Heart left ventricle (tissue), 16 donors: ENCODE measurements at places on chromosomes 12 and 14. TPM values are rescaled to one million over a fixed set of nuclear protein-coding genes. Genes with fewer than 3 reads are reported as not detected.

GRCh38 chr12:120367924-120368788 is 808 bp downstream of the MSI1 start:
- no peak for DNase-seq

DNA sequence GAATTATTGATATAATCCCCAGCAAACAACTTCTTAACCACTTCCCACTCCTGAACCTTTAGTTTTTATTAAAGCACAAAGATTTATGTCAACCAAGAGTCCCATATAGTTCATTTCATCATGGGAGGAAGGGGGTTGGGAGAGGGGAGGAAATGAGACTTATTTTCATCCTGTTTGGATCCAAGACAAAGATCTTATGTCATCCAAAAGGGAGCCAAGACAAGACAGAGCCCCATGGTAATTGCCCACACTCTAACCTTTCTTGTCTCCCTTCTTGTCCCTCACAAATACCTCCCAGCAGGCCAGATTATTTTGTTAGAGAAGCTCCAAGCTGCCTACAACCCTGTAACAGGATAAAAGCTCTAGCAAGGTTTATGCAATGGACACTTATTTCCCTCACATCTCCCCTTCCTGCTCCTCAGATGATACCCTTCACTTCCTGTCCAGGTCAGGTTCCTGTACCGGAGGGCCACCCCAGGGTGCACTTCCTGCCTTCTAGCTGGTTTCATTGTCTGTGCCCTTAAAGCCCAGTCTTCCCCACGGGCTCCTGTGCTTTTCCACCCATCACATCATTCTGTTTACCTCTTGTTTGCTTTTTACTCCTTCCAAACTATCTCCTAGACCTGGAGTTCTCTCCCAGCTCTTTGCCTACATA is 123.7 kb upstream of the MDM1 start:
- DNase-seq: no peak

DNA sequence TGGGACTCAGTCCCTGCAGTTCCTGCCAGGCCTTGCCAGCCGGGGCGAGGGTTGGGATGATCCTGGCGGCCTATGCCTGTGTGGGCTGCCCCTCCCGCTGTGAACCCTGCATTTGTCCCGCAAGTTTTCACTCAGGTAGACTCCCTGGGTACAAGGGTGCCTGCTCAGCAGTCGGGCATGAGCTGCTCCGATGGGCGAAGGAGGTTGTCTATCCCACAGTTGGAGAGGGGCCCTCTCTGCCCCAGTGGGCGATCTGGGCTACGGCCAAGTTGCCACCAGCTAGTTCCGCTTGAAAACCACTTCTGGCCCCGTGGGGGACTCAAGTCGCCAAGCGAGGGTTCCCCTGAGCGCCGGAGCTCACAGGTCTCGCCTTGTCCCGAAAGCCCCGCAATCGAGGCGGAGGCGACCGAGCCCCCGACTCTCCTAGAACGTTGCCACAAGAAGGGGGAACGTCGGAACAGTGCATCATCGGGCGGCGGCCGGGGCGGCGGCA is 365 bp upstream of the TPI1 start:
- DNase-seq: no peak

GRCh38 chr12:94621662-94622359 is 28.5 kb downstream of the TMCC3 start:
- no peak for DNase-seq

- no peak for DNase-seq
Measured at GRCh38 chr12:1282670-1283315, 291.8 kb downstream of the ERC1 start.

DNA sequence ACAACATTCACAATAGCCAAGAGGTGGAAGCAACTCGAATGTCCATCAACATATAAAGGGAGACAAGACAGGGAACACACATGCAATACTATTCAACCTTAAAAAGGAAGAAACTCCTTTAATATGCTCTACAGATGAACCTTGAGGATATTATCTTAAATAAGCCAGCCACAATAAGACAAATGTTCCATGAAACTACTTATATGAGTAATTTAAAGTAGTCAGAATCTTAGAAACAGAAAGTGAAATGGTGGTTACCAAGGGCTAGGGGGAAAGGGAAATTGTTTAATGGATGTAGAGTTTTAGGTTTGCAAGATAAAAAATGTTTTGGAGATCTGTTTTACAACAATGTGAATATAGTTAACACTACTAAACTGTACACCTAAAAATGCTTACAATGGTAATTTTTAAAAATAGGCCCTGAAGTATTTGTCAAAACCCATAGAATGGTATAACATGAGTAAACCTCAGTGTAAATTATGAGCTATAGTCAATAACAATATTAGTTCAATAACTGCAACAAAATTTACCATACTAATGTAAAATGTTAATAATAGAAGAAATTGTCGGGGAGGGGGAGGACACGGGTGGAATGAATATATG is 71.1 kb downstream of the EGLN3 start:
- DNase-seq: no peak

DNA sequence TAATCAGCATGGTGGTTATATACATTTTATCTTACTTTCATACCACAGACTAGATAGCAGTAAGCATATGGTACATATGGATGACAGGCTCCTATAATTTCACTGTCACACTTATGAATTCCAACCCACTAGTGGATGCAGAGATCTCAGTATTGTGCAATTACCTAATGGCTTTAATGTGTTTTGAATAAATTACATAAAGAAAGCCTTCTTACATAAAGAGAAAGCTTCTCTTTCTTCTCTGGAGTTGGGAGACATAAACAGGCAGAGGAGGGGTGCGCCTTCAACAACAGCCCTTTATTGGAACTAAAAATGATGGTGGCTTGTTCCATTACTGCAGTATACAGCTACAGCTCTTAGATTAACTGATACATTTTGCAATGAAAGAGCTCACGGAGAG is 52.6 kb downstream of the SAV1 start:
- no peak for DNase-seq

GRCh38 chr14:101255765-101256125 is 305.6 kb upstream of the DIO3 start:
- no peak for DNase-seq

- DNase-seq: no peak
Measured at GRCh38 chr12:5417500-5417899, 14.4 kb upstream of the NTF3 start.

DNA sequence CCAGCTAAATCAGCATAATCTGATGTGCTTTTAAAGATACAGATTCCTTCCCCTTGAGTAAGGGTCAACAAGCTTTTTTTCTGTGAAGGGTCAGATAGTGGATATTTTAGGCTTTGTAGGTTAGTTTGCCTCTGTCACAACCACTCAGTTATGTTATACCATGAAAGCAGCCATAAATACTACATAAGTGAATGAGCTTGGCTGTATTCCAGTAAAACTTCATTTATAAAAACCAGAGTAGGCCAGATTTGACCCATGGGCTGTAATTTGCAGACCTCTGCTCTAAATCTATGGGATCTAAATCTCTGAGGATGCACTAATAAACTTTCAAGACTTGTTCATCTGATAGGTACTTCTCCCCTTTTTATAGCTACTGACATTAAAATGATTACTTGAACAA is 47.7 kb downstream of the LEMD3 start:
- no peak for DNase-seq

DNA sequence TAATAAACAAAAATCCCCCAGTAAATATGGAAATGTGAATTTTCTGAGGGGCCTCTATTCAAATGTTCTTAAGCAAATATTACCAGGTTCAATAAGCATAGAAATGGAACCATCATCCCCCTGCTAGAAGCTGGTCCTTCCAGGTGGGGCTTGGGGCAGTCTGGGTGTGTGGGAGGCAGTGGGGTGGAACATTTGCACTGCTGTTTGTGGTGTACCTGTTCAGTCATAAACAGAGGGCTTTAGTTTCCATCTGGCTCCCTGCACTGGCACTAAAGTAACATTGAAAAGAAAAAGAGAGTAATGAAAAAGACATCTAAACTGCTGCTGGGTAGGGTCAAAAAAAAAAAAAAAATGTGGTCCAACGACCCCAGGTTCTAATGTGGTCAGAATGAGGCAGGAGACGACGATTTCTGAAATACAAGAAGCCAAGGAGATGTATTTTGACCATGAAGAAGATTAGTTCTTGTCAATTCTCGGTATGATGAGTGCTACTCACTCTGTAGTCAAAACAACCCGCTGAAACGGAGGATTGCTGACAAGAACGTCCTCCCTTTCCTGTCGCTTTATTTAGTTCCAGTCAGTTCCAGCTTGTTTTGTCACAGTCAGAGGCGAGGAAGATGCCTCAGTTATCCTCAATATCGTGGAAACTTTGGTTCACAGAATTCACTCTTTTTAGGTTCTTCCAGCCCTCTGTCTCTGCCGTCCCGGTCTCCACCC is 44.2 kb upstream of the MANSC4 start:
- DNase-seq: no peak

- DNase-seq: no peak
Measured at GRCh38 chr12:50297996-50298395, 14.7 kb upstream of the LIMA1 start.

DNA sequence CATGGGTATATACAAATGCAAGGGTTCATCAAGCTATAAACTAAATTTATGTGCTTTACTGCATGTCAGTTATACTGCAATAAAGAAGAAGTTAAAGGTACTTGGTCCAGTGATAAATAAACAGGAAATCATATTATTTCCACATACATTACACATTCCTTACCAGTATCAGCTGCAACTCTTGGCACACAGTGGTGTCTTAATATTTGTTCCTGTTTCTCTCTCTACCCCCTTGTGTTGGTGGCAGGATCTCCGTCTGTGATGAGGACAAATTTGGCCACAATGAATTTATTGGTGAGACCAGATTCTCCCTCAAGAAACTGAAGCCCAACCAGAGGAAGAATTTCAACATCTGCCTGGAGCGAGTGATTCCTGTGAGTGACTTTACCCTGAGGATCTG is 19.2 kb upstream of the OAS1 start:
- DNase-seq: no peak

GRCh38 chr14:76136476-76137110 is 15.1 kb upstream of the GPATCH2L start:
- DNase-seq: no peak

- no peak for DNase-seq
Measured at GRCh38 chr14:59832653-59833294, 37.8 kb downstream of the RTN1 start.

GRCh38 chr12:131919366-131920156 is 9.5 kb upstream of the PUS1 start:
- DNase-seq: peak; percentile 59

- DNase-seq: peak; percentile 93
Measured at GRCh38 chr12:109998904-109999648, at the start of gene ANKRD13A. Gene ANKRD13A, plus strand, starts transcription at chr12:109999430. Its CDS starts 259 bp downstream, at chr12:109999689.

DNA sequence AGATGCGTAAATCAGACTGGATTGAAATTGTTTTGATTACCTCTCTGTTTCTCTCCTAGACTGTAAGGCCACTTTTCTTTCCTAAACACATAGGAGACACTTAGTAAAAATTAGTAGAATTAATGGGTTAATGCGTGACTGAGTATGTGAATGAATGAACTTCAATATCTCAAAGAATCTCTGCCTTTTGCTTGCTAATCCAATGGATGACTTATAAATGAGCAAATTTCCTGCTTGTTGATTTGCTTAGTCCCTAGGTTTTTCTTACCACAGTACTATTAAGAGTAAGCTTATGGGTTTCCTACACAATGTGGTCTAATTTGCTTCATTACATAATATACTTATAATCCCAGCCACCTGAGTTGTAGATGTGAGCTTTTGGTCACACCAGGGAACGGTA is 164.1 kb downstream of the SRGAP1 start:
- DNase-seq: no peak

DNA sequence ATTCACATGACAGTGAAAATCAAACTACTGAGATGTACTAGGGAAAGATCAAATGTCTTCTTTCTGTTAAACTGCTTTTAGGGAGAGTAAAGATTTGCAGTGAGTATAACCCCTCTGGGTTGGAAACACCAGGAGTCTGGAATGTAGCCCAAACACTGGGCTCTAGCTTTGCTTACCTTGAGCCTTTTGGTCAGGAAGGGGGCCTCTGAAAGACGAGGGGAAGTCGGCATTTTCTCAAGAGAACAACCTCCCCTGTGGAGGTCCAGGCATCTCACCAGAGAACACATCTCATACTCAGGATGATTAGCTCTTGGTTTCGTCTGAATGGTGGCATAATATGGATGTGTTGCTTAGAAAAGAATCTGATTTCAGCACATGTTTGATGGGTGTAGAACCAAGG is 169.0 kb downstream of the ZFP36L1 start:
- DNase-seq: no peak

DNA sequence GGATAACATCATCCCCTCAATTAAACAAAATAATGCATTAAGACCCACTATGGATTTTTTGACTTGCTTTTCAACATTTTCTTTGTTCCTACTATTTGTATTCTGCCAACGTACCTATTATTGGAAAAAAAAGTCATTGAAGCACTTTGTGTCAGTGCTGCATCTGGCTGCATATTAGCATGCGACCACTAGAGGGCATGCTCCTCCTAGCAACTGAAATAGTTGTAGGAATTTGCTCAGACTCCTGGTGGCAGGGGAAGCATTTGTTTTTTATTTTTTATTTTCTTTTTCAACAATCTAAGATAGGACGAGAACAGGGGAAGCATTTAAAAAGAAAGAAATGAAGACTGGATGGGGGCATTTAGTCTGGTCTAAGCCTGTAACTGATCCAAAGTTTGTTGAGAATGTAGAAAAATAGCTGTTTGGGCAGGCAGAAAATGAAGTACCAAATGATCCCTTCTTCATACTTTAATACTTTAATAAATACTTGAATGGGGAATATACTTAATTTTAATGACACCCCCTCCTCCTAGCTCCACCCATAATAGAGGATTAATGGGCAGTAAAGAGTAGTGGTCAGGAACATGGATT is 14.5 kb upstream of the CLEC4A start:
- peak; percentile 69 for DNase-seq

DNA sequence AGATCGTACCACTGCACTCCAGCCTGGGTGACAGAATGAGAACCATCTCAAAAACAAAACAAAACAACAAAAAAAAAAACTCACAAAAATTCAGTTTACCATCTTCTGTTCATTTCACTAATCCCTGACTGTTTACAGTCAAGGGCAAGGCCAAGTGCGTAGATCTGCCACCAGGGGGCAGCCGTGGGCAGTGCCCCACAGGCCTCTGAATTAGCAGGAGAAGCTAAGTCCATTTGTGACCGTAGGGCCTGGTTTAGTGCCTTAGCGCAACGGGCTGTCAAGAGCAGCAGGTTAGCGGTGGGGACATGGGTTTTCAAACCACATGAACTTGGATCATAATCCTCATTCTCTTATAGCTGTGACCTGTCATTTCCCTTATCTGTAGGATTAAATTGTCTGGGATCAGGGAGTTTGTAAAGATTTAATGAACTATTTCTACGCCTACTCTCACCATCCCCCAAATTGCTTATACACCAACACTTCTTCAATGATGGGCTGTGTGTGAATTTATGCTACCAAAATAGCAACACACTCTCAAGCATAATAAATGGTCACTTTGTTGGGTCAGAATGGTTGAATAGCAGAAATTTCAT is 49.0 kb downstream of the KCTD10 start:
- peak; percentile 80 for DNase-seq

- DNase-seq: no peak
Measured at GRCh38 chr14:99915305-99916090, 122.3 kb downstream of the EML1 start.

The PSMB11 gene
- total RNA-seq: not detected

The PPP4R4 gene
- total RNA-seq: not detected

The YEATS4 gene
- 9.7 TPM for total RNA-seq

The RDH12 gene
- not detected for total RNA-seq

The MRPL42 gene
- total RNA-seq: 35.6 TPM

The CLEC4E gene
- 0.72 TPM for total RNA-seq

The CHMP4A gene
- 34.5 TPM for total RNA-seq

The BCL11B gene
- total RNA-seq: 0.95 TPM

The SOAT2 gene
- not detected for total RNA-seq
